Effector memory CD4-positive, alpha-beta T cell (primary cell): ENCODE measurements at places on chromosomes 12 and 14.

DNA sequence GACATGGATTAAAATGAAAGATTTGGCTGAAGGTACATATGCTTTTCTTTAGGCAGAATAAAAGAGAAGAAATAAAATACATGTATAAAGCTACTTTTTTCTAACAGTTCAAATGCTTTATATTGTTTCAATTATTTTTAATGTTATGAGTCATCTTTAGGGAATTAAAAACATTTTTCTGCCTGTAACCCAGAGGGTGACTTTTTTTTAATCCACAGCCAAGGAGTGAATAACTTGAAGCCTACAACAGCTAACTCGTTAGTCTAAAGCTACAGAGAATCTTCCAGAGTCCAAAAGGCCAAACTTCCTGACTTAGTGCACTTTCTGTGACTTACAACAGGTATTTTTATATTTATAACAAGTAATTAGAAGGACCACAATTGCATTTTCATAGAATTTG is 151.6 kb downstream of the SEC23A start:
- no peak for DNase-seq
- H3K4me1 ChIP-seq, result no peaks in the 10 kb centered on the region
- H3K36me3 ChIP-seq, result no peaks in the 10 kb centered on the region
- H3K27me3 ChIP-seq, result no peaks in the 10 kb centered on the region
- H3K27ac ChIP-seq, result no peak overlapping the region
- H3K4me3 ChIP-seq, result no peak overlapping the region

DNA sequence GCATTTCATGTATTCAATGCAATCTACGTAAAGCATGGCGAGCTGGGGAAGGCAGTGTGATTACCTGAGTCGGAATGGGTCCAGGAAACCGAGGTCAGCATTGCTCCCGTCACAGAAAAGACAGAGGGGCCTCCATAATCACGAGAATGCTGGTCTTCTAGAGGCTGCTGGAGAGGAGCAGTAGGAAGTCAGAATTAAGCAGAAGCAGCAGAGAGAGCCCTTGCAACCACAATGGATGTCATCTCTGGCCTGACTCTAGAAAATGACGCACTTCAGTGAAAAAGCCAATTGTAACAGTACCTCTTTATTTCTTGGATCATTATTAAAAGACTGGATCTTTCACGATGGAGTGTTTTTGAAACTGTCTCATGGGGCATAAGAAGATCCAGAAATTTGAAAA is 69.5 kb upstream of the FOXN3 start:
- no peaks in the 10 kb centered on the region for H3K36me3 ChIP-seq
- no peaks in the 10 kb centered on the region for H3K27me3 ChIP-seq
- no peak overlapping the region for H3K27ac ChIP-seq

- no peaks in the 10 kb centered on the region for H3K36me3 ChIP-seq
- H3K4me1 ChIP-seq, result peaks cover 29% of the 10 kb centered on the region
- no peak overlapping the region for H3K27ac ChIP-seq
- H3K27me3 ChIP-seq, result no peaks in the 10 kb centered on the region
- no peak overlapping the region for H3K4me3 ChIP-seq
- DNase-seq, result no peak
Measured at GRCh38 chr12:108638141-108638827, 4.6 kb upstream of the SELPLG start.

- no peak overlapping the region for H3K27ac ChIP-seq
- no peaks in the 10 kb centered on the region for H3K27me3 ChIP-seq
- H3K4me3 ChIP-seq, result no peak overlapping the region
- no peaks in the 10 kb centered on the region for H3K36me3 ChIP-seq
- no peak for DNase-seq
Measured at GRCh38 chr14:99024926-99025325, 247.1 kb downstream of the BCL11B start.

- H3K27ac ChIP-seq, result no peak overlapping the region
- no peaks in the 10 kb centered on the region for H3K36me3 ChIP-seq
- H3K4me3 ChIP-seq, result no peak overlapping the region
- no peak for DNase-seq
Measured at GRCh38 chr14:89489761-89490437, 72.9 kb upstream of the FOXN3 start.

DNA sequence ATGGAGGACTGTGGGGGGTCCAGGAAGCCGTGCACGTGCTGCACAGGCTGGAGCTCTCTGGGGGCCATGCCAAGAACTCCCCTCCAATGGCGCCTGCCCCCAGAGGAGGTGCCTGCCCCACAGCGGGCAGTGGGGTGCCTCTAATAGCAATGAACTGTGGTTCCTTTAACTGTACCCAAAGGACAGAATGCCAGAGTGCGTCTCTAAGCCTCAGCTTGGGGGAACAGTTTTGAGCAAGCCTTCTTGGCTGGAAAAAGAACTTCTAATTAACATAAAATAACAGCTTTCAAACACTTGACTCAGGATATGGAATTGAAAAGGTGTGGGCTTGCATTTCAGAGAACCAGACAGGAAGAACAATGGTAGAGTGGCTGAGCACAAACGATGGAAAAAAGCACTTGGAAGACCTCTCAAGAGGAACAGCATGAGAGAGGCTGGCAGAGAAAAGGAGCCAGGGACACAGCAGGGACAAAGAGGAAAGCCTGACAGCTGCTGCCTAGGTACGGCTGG is 195.6 kb downstream of the TTC7B start:
- H3K27me3 ChIP-seq, result no peaks in the 10 kb centered on the region
- no peak overlapping the region for H3K27ac ChIP-seq
- no peak for DNase-seq
- H3K4me1 ChIP-seq, result no peaks in the 10 kb centered on the region
- H3K36me3 ChIP-seq, result no peaks in the 10 kb centered on the region

DNA sequence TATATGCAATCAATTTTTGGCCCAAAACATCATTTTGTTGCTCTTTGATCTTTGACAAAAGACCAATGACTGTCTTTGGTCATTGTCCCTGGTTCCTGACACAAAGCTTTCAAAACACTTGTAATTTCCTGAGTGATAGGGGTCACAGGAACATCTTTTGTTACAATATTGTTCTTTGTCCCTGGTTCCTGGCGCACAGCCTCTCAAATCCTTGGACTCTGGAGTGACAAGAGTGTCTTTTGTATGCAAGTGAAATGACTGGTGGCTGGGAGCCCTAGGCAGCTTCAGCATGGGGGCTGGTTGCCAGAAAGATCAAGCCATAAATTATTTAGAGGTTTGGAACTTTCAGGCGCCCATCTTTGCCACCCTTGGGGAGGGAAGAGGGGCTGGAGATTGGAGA is 53.9 kb downstream of the DNAH10 start:
- no peaks in the 10 kb centered on the region for H3K36me3 ChIP-seq
- H3K4me3 ChIP-seq, result no peak overlapping the region
- H3K4me1 ChIP-seq, result no peaks in the 10 kb centered on the region

DNA sequence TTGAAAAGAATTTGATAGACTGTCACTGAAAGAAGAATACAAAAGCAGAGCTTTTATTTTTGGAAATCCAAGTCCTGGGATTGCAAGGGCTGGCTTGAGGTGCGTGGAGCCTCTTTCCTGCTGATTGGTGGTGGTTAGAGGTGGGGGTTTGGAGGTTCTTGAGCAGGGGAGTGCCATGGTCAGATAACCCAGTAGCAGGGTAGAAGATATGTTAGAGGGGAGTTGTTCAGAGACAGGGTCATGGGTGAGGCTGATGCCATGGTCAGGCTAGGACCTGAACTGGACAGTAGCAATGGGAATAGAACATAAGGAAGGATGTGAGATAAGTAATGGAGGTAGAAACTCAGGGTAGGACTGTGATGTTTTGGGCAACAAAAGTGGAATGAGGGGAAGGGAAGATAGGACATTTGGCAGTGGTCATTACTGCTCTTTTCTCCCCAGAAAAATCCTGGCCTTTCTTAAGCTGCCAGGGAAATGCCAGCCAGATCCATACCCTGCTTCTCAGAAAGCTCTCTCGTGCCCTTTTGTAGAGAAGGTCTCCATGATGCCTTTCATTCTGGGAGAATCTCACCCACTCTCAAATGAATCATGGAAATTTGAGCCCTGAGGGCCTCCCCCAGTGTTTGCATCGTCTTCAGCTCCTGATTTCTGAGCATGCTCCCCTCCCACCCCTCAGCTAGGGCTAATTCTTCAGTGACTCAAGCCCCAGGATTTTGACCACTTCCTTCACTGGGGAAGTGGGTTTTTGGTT is 9.5 kb downstream of the EMP1 start:
- no peaks in the 10 kb centered on the region for H3K27me3 ChIP-seq
- no peaks in the 10 kb centered on the region for H3K36me3 ChIP-seq
- H3K4me3 ChIP-seq, result no peak overlapping the region
- no peak overlapping the region for H3K27ac ChIP-seq

- H3K36me3 ChIP-seq, result no peaks in the 10 kb centered on the region
- H3K27me3 ChIP-seq, result no peaks in the 10 kb centered on the region
- no peak overlapping the region for H3K27ac ChIP-seq
Measured at GRCh38 chr14:61677479-61677878, 17.8 kb upstream of the HIF1A start.

DNA sequence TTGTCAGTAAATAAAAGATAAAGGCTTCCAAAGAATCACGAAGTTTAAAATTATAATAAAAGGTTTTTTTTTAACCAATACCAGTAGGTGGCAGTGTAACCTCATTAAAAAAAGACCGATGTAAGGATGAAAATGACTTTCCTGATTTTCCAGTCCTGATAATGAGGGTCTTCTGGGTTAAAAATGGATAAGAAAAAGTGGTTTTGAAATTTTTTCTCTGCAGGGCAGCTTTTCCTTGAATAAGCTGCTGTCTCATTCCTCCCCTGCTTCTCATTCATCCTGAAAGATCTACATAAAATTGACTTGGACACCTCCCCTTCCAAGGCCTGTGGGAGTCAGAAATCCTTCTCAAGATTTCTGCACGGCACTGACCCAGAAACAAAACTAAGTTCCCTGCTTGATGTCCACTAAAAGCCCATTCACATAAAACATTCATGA is 58.9 kb upstream of the FBXO33 start:
- H3K4me1 ChIP-seq, result no peaks in the 10 kb centered on the region
- no peak for DNase-seq
- no peak overlapping the region for H3K4me3 ChIP-seq
- no peak overlapping the region for H3K27ac ChIP-seq

GRCh38 chr12:79329933-79330332 is 360.8 kb downstream of the PAWR start:
- no peaks in the 10 kb centered on the region for H3K36me3 ChIP-seq
- no peaks in the 10 kb centered on the region for H3K4me1 ChIP-seq
- DNase-seq, result no peak
- H3K27ac ChIP-seq, result no peak overlapping the region

DNA sequence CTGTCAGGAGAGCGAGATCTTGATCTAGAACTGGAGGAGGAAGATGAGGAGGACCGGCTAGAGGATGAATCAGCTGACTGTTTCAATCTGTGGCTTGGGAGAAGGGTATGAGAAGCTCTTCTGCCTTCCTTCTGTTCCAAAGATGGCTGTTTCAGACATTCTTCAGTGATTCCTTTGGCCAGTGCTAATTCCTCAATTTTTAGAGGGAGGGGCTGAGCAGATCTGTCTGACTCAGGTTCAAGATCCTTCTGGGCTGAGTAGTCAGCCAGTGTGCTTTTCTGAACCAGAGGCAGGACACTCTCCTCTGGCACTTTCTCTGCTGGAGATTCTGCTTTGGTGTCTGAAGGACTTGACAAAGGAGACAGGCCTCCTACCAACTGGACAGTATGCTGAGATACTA is 15.2 kb downstream of the ACIN1 start:
- no peak for DNase-seq
- H3K27me3 ChIP-seq, result no peaks in the 10 kb centered on the region

- DNase-seq, result no peak
- H3K4me3 ChIP-seq, result no peak overlapping the region
- no peak overlapping the region for H3K27ac ChIP-seq
- H3K4me1 ChIP-seq, result no peaks in the 10 kb centered on the region
Measured at GRCh38 chr14:100872259-100873095, 31.0 kb downstream of the RTL1 start.

DNA sequence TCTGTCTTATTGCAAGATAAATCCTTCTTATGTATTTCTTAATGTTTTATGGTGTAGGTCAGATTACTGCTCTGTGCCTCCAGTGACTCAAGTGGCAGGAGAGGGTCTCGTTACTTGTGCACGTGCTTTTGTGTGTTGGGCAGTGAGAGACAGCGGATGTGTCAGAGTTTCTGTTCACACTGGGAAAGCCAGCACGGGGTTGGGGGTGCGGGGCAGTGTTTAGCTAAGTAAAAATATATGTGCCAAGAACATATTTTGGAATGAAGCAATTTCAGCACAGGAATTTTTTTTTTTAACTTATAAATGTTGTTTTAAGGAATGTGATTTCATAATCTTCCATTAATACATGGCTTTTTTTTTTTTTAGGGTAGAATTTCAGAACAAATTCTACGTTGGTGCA is 4.5 kb upstream of the DNAH10 start:
- H3K27ac ChIP-seq, result no peak overlapping the region
- H3K27me3 ChIP-seq, result no peaks in the 10 kb centered on the region
- DNase-seq, result no peak
- H3K4me3 ChIP-seq, result no peak overlapping the region
- H3K36me3 ChIP-seq, result peaks cover 31% of the 10 kb centered on the region
- peaks cover 2% of the 10 kb centered on the region for H3K4me1 ChIP-seq

- H3K4me1 ChIP-seq, result no peaks in the 10 kb centered on the region
- no peak for DNase-seq
- H3K27ac ChIP-seq, result no peak overlapping the region
- no peaks in the 10 kb centered on the region for H3K36me3 ChIP-seq
- no peaks in the 10 kb centered on the region for H3K27me3 ChIP-seq
Measured at GRCh38 chr12:62426089-62426488, 40.5 kb upstream of the MON2 start.

DNA sequence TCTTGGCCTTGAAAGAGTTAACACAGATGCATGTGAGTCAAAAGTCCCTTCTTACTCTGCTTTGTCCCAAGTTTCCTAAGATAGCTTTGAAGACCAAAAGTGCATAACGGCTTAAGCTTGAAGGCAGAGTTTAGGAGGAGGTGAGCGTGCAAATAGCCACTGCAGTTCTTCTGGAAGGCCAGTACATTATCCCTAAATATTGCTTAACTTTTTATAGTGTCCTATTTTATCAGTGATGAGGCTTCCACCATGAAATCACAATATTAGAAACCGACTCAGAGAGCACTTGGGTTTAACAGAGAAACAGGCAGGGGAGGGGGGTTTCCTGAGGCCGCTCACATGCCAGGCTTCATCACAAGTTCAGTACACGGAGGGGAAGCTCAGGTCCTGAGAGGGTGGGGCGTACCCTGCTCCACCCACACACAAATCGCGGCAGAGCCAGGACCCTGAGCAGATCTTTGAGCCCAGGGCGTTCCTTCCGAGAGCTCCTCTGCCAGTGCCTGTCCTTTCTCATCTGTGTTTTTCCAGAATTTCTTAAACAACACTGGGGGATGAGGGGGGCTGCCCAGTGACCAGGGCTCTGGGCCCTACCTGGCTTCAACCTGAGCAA is 26.8 kb upstream of the BDKRB2 start:
- no peaks in the 10 kb centered on the region for H3K4me1 ChIP-seq
- H3K36me3 ChIP-seq, result no peaks in the 10 kb centered on the region
- DNase-seq, result no peak
- no peak overlapping the region for H3K27ac ChIP-seq

- H3K4me1 ChIP-seq, result no peaks in the 10 kb centered on the region
- no peaks in the 10 kb centered on the region for H3K36me3 ChIP-seq
- no peak for DNase-seq
- H3K27ac ChIP-seq, result no peak overlapping the region
- no peaks in the 10 kb centered on the region for H3K27me3 ChIP-seq
Measured at GRCh38 chr14:31229009-31229408, 21.4 kb upstream of the HECTD1 start.

- no peaks in the 10 kb centered on the region for H3K27me3 ChIP-seq
- no peak overlapping the region for H3K27ac ChIP-seq
- no peak overlapping the region for H3K4me3 ChIP-seq
- no peaks in the 10 kb centered on the region for H3K36me3 ChIP-seq
- DNase-seq, result no peak
Measured at GRCh38 chr12:24754690-24755638, 193.9 kb downstream of the BCAT1 start.

GRCh38 chr12:22312336-22312735 is 22.2 kb downstream of the ST8SIA1 start:
- peaks cover 1% of the 10 kb centered on the region for H3K36me3 ChIP-seq
- H3K4me3 ChIP-seq, result no peak overlapping the region
- H3K4me1 ChIP-seq, result no peaks in the 10 kb centered on the region
